ENCODE measurements at places on chromosomes 3 and 15.

DNA sequence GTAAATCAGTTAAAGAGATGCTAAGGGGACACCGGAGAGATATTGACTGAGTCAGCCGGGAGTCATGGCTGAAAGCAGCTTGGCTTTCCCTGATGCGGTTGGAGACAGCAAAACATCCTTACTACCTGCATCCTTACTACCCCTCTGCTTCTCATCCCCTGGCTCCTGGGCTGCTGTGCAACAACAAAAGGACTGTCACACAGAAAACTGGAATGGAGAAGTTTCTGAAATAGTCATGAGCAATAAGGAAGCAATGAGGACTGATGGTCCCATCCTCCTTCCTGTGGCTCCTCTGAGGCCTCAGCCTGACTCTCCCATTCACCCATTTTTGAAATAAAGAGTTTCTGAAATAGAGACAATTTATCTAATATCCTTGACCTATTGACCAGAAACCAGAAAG lies 1.1 kb downstream of the HCLS1 start:
- H3K4me1 ChIP-seq, result peaks cover 3% of the 10 kb centered on the region
- H3K4me3 ChIP-seq, result no peak overlapping the region
- no peaks in the 10 kb centered on the region for H3K36me3 ChIP-seq
- DNase-seq, result no peak
- no peaks in the 10 kb centered on the region for H3K27me3 ChIP-seq
- no peak overlapping the region for H3K27ac ChIP-seq

DNA sequence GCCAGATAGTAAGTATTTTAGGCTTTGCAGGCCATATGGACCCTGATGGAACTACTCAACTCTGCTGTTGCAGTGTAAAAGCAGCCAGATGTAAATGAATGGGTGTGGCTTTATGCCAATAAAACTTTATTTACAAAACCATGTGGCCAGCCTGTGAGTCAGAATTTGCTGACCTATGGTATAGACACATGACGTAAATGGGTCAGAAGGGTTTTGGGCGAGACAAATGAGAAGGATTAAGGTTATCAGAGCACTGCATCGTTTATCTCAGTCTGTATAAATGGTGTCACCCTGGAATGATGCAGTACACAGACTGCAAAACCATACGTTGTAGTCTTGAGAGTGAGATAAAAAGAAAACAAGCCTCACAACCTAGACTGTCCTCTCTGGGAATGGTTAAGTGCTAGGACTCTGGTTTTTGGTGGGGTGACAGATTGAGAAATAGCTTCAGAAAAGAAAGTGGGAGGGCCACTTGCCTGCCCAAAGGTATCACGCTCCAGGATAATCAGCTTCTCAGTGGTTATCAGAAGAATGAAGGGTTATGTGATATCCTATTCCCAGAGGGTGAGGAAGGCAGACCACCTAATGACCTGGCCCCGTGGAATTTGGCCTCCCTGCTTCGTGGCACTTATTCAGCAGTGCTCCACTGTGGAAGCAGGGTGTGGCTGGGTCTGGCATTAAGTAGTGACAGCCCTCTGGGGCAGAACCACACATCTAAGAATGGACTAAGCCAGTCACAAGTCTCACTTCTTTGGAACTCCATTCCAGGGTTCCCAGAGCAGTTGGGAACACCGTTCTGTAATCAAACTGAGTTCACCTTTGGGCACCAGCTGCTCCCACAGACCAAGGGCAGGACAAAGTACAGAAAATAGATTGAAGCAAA lies 46.1 kb downstream of the ABHD5 start:
- no peaks in the 10 kb centered on the region for H3K27me3 ChIP-seq
- H3K4me3 ChIP-seq, result no peak overlapping the region
- no peak for DNase-seq
- H3K27ac ChIP-seq, result no peak overlapping the region
- no peaks in the 10 kb centered on the region for H3K36me3 ChIP-seq

- no peak overlapping the region for H3K4me3 ChIP-seq
- H3K4me1 ChIP-seq, result peaks cover 6% of the 10 kb centered on the region
- H3K27ac ChIP-seq, result no peak overlapping the region
- no peaks in the 10 kb centered on the region for H3K27me3 ChIP-seq
Measured at GRCh38 chr3:11621077-11621476, 22.6 kb downstream of the VGLL4 start.

- no peak overlapping the region for H3K27ac ChIP-seq
- no peaks in the 10 kb centered on the region for H3K27me3 ChIP-seq
- H3K4me1 ChIP-seq, result no peaks in the 10 kb centered on the region
- DNase-seq, result no peak
Measured at GRCh38 chr3:137097386-137097785, 139.6 kb downstream of the IL20RB start.

GRCh38 chr15:86555939-86556338 lies 476.3 kb downstream of the AGBL1 start:
- no peak overlapping the region for H3K4me3 ChIP-seq
- no peak overlapping the region for H3K27ac ChIP-seq
- peaks cover 2% of the 10 kb centered on the region for H3K4me1 ChIP-seq
- no peak for DNase-seq
- no peaks in the 10 kb centered on the region for H3K36me3 ChIP-seq

- no peak overlapping the region for H3K27ac ChIP-seq
- H3K27me3 ChIP-seq, result no peaks in the 10 kb centered on the region
- no peak for DNase-seq
Measured at GRCh38 chr3:112004669-112005068, 5.9 kb downstream of the TAGLN3 start.
